ENCODE measurements at places on chromosomes 6 and 20.

DNA sequence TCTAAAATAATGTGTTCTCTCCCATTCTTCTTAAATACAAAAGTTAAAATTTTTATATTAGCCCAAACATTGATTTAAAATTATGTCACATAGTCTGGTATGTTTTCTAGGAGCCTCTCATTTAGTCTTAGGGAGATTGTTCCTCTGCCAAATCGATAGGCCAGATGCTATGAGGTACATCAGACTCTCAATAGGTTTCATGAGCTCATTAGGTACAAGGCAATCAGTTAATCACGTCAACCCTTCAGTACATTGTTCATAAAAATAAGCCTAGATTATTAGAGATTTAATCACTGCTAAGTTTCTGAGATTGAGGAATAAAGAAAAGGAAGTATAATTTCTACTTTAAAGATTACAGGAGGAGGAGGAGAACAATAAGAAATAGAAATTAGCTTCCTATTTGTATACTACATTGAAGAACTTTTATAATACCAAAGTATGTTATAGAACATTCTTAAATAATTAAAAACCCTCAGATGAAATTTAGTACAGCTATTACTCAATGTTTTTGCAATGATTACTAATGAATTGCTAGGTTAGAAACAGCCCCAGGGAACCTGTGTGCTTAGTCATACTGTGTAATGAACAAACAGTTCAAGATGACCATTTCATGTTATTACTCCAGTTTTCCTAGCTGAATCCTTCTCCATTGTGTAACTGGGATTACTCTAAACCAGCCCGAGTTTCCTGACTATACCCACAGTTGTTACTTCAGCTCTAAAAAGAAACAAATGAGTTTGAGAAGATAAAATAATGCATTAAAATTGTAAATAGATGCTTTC lies 117.0 kb downstream of the BMP5 start:
- no peak for DNase-seq

DNA sequence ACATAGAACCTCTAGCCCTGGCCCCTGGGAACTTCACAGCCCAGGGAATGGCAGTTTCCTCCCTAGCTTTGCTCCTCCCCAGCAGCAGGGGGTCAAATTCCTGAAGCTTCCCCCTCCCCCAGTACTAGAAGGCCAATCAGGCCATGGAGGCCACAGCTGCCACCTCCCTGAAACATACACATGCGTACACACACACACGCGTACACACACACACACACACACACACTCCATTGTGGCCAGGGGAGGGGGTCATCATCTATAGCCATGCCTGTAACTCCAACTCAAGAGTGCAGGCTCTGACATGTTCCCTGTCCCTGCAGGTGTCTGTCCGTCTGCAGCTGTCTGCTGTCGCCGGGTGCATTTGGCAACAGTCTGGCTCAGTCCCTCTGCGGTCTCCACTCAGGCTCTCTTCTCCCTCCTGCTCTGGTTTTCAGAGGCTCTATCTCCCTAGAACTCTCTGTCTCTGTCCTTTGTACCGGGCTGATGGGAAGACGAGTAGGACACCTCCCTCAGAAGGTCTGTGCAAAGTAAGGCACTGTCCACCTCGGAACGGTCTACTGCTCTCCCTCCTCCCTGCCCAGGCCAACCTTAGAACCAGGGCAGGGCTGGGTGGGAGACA lies 1.4 kb downstream of the LRFN2 start:
- no peak for DNase-seq

- no peak for DNase-seq
Observed at GRCh38 chr6:119034827-119035458, 43.5 kb downstream of the FAM184A start.

DNA sequence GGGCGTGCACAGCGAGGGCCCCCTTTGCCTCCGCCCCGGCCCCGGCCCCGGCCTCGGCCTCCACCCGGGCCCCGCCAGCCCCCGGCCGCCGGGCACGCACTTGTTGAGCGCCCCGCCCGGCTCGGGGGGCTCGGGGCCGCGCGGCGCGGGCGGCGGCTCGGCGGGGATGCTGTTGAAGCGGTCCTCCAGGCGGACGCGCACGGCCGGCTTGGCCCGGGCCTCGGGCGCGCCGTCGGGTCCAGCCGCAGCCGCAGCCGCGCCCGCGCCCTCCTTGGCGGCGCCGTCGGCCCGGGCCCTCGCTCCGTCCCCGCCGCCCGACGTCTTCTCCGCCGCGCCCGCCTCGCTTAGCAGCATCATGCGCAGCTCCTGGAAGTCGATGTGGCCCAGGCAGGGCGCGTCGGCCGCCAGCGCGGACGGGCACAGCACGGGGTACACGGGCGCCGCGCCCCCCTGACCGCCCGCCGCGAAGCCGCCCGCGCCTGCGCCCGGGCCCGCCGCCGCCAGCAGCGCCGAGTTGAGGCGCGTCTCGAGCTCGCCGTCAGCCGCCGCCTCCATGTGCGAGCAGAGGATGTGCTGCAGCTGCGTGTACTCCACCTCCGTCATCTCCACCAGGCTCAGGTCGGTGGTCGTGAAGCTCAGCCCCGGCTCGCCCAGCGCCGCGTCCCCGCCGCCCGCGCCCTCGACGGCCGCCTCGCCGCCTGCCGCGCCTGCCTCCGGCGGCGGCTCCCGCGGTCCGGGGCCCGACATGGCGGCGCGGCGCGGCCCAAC lies 514 bp downstream of the TCFL5 start:
- DNase-seq, result no peak

GRCh38 chr6:127481111-127481510 lies 21.9 kb upstream of the KIAA0408 start:
- DNase-seq, result no peak

DNA sequence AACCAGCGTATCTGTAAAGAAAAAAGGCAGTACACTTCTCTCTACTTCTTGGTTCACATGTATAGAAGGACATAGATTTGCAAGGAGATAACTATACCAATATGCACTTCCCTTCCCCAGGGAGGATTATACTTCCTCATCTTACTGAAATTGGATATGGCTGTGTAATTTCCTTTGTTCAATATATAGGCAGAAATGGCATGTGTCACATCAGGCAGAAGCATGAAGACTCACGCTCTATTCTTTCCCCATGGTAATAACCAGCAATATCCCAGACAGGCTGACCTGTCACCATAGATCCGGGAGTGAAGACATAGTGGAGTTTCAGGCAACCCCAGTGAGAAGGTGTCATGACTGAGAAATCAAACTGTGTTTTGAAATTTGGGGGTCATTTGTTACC lies 518.3 kb downstream of the KIF16B start:
- no peak for DNase-seq
